ENCODE measurements at places on chromosomes 7 and 10.

GRCh38 chr7:155109121-155109520 lies 39.0 kb downstream of the HTR5A start:
- DNase-seq, result no peak

GRCh38 chr10:120382360-120382759 lies 74.7 kb upstream of the PLPP4 start:
- no peak for DNase-seq

DNA sequence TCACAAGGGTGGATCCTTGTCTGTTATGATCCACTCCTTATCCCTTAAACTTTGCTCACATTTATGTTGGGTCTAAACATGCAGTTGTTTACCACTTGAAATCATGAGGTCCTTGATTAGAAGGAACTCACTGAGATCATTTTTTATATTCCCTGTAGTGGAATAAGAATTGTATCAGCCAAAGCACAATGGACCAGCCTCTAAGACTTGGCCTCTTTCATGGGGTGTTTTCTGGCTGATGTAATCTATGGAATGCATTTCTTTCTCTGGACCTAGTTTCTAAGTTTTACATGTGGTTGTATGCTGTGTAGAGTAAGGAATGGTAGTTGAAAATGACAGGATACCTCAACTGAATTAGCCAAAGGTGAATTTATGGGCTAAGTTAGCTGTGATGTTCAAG lies 376.6 kb downstream of the SORCS3 start:
- no peak for DNase-seq

DNA sequence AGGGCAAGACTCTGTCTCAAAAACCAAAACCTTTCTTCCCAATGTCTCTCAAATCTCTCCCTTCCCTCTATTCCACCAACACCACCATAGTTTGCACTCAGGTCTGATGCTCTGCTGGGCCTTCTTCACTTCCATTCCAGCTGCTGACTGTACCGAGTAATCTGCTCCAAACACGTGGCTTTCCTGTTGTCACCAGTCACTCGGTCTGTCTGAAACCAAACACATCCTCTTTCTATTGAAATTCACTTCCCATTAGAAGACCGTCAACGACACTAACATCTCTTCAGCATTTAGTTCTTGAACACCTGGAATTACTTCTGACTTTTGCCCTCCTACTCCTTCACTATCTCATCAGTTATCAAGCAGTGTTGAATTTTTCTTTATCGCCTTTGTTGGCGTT lies 4.7 kb upstream of the NRF1 start:
- no peak for DNase-seq

DNA sequence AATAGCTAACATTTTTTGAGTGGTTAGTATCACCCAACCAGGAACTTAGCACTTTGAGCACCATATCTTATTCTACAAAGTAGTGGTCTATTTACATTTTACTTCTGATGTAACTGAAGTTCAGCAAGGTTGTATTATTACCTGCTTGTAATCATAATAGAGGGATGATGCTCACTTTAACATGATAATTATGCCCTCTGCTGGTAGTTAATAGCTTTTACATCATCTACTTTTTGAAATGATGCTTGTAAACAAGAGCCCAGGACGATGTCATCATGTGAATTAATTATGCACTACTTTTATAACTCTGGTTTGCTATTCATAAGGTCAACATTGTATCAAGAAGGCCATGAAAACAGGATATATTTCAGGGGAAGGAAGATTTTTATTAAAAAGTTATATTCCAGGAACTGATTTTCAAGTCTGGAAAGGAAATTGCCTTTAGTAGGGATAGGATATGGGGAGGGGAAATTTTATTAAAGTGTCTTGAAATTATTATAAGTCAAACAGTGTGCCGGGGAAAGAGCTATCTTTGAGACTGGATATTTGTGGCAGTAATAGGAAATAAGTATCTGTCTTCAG lies 80.3 kb upstream of the SCIN start:
- no peak for DNase-seq

GRCh38 chr7:119482209-119482608 lies 790.8 kb upstream of the KCND2 start:
- DNase-seq, result no peak

DNA sequence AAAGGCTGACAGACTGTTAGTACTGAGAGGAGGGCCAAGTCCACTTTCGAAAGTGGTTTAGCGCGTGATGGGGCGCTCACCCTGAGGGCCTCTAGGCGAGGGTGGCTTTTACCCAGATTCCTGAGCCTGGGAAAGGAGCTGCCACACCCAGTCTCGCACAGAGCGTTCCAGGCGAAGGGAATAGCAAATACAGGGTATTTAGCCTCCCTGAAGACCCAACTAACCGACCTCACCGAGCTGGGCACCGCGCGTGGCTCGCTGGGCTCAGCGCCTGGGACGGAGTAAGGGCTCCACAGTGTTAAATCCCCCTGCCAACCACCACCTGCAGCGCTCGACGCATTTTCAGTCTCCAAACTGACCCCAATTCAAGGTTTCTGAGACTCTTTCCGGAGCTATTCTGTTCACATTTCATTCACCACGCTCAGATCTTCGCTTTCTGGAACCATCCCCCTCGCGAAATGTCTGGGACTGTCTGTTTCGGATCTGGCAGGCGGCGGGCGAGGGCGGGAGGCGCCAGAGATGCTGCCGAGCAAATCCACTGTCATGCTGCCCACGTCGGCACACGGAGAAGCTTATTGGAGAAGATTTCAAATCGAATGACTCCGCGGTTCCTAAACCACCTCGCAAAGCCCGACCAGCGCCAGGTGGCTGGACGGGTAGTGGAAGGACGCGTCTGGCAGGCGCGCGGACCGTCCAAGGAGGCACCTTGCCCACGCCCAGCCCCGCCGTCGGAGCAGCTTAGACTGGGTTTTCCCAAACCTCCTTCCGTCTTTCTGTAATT lies 1.4 kb upstream of the OSBPL3 start:
- DNase-seq, result peak; percentile 76

DNA sequence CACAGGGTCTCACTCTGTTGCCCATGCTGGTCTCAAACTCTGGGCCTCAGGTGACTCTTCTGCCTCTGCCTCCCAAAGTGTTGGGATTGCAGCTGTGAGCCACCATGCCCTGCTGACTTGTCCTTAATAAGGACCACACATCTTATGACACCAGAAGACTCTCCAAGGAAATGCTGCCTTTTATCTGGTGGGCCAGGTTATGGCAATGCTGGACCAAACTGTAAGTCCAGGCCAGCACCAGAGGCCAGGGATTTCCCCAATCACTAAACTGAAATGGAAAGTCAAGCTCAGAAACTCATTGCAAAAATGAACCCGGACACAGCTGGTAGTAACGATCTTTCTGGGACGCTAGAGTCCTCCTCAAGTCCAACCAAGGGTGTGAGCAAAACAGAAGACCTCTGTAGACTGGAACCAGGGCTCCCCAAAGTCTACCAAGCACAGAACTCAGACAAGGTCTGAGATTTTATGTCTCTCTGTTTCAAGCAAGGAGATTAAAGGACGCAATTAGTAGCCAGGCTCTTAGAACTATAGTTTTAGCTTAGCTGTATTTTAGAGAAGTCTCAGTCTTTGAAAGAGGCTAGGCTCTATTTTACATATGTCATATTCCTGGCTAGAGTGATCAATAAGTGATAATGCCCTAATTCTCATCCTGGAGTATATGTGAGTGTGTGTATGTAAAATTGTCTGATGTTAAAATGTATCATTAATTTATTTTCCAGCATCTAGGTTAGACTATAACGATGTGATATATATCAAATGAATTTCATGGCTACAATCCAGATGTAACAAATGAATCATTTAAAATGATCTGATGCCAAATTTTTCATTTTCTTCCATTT lies 74.0 kb upstream of the ITGB1 start:
- no peak for DNase-seq

DNA sequence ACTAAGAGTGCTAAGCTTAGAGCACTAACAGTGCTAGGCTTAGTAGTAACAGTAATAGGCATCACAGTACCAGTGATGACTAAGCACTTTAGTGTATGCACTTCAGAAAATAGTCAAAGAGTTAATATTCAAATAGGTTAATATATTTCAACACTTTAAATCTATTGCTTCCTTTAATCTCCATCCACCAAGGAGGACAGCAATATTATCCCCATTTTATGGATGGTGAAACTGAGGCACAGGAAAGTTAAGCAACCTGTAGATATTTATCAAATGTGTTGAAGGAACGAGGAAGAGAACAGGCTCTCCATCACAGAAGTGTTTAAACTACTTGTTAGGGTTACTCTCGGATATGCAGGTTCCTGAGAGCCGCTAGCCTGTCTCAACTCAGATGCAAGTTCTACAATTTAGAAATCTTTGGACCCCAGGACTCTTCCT lies 165.5 kb downstream of the PRKAG2 start:
- no peak for DNase-seq

All from activated naive CD4-positive, alpha-beta T cell treated with Interleukin-2 at 50 U/mL for 16 hours (primary cell).